Right atrium auricular region (tissue), 2 donors: ENCODE measurements at places on chromosomes 1 and 21. TPM values are rescaled to one million over a fixed set of nuclear protein-coding genes. Genes with fewer than 3 reads are reported as not detected.

ETNK2 gene
- 17.5 TPM for total RNA-seq

BACE2 gene
- 50.3 TPM for total RNA-seq

TRPM2 gene
- 0.75 TPM for total RNA-seq

FMO4 gene
- 11.8 TPM for total RNA-seq

EPHA10 gene
- not detected for total RNA-seq

GRCh38 chr1:230332061-230332460, 94.1 kb downstream of the PGBD5 start:
- DNase-seq = no peak
- no peaks in the 10 kb centered on the region for H3K27me3 ChIP-seq
- H3K4me3 ChIP-seq = no peak overlapping the region

- DNase-seq = no peak
- no peak overlapping the region for H3K27ac ChIP-seq
- no peaks in the 10 kb centered on the region for H3K27me3 ChIP-seq
- no peak overlapping the region for H3K4me3 ChIP-seq
Measured at GRCh38 chr1:222167896-222168295, 380.0 kb downstream of the HHIPL2 start.

DNA sequence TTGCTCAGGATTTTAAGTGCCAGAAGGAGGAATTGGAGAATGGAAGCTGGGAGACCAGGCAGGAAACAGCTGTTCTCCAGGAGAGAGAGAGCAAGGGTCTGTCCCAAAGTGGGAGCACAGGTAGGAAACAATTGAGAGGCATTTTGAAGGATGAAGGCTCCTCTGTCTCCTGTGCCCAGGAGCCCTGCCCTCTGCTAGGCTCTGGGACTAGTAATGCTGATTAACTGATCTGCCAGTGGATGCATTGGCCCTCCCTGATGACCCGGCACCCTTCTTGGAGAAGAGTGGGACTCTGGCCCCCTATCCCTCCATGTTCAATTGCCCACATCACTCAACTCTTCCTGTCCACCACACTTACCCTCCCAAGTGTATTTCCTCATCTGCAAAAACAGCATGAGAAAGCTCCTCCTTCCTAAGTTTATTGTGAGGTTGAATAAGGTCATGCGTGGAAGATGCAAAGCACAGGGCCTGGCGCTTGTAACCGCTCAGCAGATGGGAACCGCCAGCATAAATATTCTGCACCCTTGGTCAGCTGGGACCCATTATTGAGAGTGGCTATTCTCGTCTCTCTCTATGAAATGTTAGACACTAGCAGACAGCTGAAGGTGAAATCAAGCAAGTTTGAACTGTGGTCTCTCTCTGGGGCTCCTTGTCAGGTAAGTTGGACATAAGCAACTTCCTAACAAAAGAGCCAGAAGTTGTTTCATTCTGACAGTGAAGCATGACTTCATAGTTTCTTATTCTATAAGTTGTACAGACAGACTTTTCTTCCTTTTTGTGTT, 63.0 kb upstream of the ANGPTL1 start:
- no peak for DNase-seq
- H3K4me1 ChIP-seq = peaks cover 73% of the 10 kb centered on the region
- H3K4me3 ChIP-seq = no peak overlapping the region

GRCh38 chr21:38260426-38260825, 3.6 kb downstream of the KCNJ15 start:
- no peak overlapping the region for H3K27ac ChIP-seq
- H3K27me3 ChIP-seq = no peaks in the 10 kb centered on the region
- no peak overlapping the region for H3K4me3 ChIP-seq
- DNase-seq = no peak
- no peaks in the 10 kb centered on the region for H3K4me1 ChIP-seq
- no peaks in the 10 kb centered on the region for H3K36me3 ChIP-seq
